ENCODE measurements at places on chromosomes 11 and 22.

DNA sequence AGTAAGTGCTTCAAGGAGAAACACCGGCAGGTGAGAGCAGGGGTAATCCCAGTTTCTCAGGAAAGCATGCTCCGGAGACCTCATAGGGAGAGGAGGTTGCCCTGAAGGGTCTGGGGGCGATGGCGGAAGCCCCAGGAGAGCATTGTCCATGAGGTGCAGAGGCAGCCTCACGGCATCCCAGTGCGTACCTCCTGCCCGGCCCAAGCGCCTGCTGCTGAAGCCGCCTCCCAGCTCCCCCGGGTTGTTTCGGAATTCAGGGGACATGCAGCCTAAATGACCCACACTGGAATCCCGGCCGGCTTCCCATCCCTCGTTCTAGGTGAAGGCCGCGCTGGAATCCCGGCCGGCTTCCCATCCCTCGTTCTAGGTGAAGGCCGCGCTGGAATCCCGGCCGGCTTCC is 2.7 kb downstream of the ZBED4 start:
- no peak for DNase-seq

DNA sequence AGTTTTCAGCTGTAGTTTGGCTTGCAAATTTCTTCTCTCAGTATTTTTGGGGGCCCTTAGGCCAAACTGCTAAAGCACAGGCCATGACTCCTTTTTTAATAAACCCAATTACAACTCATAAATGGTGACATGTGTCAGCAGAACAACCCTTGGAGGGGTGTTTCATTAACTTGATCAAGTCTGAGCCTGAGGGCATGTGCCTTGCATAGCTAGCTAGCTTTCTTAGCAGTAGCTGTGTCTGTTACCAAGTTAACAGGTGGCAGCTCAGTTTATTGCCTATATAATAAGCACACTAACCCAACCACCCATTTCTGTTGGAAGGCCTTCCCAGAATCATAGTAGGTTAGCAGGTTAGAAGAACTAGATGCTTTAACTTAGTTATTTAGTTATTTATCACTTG is 950.3 kb upstream of the CCDC90B start:
- no peak for DNase-seq

DNA sequence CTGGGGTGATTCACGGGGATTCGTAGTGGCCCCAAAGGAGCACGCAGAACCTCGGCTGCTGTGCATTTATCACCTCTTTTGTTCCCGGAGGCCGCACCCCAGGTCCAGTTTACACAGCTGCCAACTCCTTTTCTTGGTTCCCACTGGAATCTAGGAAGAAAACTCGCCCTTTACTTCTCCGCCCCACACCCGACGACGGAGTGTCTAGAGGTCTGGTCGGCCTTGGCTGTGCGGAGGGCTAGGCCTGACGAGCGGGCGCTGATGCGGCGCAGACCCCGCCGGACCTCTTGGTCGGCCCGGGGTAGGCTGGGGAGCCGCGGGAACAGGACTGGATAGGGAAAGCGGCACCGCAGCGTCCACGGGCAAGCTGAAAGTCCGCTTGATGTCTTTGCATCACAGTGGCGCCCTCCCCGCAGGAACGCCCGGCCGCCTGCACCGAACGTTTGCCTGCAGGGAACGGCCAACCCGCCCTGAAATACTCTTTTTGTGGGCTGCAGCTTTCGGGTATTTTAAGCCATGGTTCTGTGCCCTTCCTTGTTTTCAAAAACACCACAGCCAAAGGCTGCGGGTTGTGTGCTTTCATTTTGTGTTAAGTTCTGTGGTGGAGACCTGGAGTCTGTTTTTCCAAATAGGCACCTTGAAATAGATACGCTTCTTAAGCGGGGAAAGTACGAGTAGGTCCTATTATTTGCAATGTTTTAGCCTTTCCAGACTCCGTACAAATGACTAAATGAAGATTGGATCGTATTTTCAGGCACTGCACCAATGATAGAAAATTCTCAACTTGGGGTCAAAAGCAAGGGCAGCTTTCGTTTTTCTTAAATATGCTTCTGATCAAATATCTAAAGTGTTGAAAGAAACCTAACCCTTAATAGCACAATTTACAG is 829 bp upstream of the ZBED5 start:
- peak; percentile 77 for DNase-seq

GRCh38 chr11:134752526-134752925 is 340.5 kb upstream of the B3GAT1 start:
- DNase-seq = no peak

GRCh38 chr11:58786693-58787092 is 55.0 kb upstream of the GLYAT start:
- DNase-seq = no peak

DNA sequence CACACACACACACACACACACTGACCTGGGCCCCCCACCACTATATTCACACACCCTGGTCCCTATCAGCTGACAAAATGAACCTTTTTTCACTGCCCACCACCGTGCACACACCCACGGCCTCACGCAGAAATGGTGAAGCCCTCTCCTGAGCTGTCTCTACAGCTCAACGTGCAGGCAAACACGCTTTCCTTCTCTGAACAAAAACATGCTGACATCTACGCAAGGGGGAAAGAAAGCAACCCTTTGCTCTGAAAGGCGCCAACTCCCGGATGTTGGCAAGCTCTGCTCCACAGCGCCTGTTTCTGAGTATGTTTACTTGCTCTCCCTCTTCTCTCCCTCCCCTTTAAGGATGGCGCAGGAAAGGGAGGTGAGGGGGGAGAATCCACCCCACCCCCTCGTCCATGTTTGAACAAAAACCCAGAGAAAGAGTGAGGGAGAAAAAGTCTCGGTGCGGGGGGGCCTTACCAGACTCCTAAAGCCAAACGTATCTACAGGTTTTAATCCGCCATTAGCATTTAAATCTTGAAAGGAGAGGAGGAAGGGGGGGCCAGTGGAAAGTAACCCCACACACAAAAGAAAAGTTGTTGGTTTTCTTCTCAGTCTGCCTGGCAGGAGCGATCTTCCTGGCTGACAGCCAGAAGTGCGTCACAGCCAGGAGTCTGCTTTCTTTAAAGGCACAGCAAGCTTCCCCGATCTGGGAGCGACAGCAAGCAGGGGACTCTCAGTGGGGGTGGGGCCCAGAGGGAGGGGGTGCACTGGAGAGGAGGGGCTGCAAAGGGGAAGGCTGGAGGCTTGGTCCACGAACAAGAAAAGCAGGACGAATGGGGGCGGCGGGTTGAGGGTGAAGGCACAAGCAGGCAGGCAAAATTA is 39.6 kb downstream of the NUMA1 start:
- peak; percentile 91 for DNase-seq

DNA sequence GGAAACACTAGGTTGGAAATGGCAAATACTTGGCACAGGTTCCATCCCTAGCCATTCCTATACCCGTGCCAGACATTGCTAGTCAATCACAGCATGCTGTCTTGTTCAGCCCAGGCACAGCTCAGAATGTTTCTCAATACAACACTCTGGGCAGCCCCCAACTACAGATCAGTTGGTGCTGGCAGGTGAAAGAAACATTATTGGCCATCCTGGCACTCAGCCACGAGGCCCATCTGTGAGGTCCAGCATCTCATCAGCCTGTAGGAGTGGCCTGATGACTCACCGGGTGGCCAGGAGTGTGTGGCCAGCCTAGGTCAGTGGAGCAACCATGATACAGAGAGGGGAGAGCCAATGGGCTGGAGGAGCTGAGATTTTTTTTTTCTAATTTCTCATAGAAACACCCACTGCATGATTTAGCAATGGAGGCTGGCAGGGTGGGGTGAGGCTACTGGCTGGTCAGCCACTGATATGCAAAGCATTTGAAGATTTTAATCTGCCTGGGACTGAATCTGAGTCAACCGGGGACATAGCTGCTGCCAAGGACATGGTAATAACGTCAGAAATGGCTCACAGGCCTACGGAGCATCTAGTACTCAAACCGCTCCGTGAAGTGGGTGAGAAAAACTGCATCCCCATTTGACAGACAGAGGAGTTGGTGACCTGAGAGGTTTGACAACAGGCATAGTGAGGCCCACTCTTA is 5.4 kb downstream of the MYO18B start:
- DNase-seq = peak; percentile 64

- DNase-seq = peak; percentile 78
These were observed 12.6 kb upstream of the APLNR start for GRCh38 chr11:57249384-57250319.

- peak; percentile 80 for DNase-seq
These were observed 1.4 kb downstream of the TNNI2 start for GRCh38 chr11:1839924-1840779.

DNA sequence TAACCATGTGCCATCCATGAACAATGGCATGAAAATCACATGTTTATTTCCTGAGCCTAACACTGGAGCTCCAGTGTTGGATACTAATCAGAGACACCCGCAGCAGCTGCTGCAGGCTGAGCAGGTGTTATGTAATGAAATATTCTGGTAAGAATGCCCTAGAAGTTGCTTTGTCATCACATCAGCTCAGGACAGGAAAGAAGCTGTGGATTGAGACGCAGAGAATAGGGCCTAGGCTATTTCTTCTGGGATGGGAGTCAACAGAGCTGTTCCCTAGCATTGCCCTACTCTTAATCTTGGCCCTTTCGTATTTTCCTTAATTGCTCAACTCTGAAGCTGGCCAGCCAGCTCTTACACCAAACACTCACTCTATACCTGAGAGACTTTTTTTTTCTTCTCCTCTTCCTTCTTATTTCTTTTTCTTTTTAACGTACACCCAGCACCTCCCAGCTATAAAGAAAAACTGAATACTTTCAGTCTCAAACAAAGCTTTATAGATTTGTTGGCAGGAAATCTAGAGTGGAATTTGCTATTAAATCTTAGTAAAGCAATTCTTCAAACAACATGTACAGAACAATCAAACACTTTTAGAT is 31.9 kb downstream of the RASSF10 start:
- DNase-seq = no peak

- no peak for DNase-seq
These were observed 13.0 kb downstream of the MTFP1 start for GRCh38 chr22:30438559-30438958.

DNA sequence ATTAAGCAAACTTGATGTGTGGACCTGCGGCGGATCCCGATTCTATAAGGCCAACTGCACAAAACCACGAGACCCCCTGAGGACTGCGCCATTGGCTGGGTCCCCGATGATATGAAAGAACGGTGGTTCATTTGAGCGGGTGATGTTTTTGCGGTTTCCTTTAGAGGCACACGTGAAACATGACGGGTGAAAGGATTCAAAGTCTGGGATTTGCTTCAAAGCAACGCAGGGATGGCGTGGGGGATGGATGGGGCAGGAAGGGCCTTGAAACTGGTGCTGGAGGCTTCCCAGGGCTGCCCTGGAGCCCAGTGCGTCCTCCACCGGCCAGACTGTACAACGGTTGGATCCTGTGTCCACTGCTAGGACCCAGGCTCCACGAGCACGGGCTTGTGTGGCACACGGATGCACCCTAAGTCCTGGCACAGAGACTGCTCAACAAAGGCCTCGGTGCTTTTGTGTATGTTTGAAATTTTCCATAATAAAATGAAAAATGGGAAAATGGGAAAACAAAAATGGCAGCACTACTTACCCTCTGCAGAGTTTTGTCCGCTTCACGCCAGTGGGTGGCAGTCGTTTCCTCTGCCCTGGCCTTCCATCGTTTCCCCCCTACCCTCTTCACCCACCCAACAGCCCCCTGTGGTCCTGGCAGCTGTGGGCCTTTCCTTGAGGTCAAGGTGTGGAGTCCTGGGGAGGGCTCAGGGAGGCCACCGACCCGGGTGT is 3.6 kb downstream of the ASCL2 start:
- DNase-seq = no peak

DNA sequence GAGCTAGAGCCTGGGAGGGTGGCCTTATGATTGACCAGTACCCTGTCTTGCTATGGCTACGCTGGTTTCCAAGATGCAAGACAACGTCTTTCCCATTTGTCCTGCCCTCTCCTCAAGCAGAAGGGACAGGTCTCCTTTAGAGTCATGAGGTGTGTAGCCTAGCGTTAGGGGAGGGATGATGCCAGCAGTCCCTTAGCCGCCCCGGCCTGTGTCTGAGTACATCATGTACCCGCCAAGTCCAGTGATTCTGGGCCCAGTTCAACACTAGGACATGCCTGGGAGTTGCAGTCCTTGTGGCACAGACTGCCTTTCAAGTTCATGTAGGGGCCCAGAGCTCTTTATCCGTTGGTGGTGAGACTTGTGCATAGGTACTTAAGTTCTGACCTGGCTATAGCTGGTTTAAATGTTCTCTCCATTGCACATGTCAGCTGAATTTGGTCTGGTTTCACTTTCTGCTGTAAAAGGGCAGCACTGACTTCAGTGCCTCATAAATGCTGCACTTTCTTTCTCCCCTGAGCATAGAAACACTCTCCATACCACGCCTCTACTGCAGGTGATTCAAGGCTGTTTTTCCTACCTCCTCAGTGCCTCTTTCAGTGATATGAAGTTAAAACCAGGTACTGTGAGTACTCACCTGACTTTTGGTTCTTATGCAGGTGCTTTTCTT is 151.1 kb downstream of the METTL15 start:
- no peak for DNase-seq

DNA sequence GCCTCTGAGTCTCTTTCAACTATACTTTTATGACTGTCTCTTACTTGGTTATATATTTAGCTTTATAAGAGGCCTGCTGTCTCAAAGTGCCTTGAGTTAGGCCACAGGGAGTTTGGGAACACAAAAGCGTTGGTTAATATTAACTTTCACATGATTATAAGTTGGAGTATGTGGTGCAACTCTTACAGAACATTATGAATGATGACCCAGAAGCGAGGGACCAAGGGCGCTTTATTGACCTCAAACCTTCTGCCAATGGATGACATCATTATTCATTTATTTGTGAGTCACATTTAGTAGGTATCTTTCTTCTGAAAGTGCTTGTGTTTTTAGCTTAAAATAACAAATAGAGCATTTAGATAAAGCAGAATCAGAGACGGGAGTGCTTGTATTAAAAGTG is 298.0 kb upstream of the ZC3H12C start:
- DNase-seq = no peak

DNA sequence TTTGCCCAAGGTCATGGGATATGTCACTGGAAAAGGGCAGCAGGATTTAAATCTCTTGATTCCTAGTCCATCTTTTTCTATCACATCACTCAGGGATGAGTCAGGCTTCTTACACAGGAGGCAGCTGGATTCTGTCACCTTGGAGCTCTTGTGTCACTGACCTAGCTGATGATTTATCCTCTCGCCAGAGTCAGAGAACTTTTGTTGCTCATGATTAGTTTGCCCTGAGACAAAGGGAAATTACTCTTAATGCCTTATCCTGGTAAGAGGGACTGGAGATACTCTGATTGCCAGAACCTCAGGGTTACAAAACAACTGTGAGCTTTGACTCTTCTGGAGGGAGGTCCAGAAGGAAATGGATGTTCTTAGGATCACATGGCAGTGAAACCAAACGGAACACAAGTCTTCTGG is 10.1 kb downstream of the COA4 start:
- DNase-seq = no peak

DNA sequence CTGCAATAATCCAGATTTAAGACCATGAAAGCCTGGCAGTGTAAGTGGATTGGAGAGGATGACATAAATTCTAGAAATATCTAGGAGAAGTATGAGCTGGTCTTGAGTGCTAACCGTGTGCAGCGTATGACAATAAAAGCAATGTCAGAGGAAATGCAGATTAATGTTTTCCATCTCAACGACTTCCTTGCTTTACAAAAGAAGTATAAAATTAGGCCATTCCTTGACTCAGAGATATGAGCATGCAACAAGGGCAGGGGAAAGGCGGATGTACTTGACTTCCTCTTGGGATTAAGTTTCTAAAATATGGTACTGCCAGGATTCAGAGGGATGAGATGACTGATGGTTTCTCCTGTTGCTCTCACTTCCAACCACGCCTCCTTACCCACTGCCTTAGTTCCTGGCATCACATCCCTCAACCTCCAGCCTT is 32.3 kb downstream of the ADAMTS15 start:
- no peak for DNase-seq
